CD4-positive, alpha-beta T cell treated with Interleukin-17A for 4 hours (primary cell): ENCODE measurements at places on chromosomes 16 and 17.

- no peak for DNase-seq
These were observed 15.8 kb upstream of the CLEC18A start for GRCh38 chr16:69935278-69935711.

DNA sequence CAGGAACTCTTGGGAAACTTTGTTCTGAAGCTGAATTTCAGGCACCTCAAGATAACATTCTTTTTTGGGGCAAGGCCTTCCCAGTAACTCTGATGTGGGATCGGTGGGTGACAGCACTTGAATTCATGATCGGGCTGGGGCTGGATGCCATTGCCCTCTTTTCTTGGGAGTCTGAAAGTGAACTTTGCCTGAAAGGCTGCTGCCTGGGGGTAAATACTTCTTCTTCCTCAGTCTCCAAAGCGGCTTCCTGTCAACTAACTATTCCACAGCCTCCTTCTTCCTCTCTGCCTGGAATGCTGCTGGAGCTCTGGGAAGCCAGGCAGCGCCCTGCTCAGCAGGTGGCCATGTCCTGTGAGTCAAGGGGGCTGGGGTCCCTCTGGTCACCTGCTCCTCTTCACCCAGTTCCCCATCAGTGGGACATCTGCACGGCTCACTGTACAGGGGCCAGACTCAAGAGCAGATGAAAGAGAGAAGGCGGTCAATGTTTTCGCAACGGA lies 79.5 kb downstream of the WIPI1 start:
- DNase-seq, result no peak

GRCh38 chr16:19135896-19136438 lies 22.2 kb downstream of the ITPRIPL2 start:
- no peak for DNase-seq

GRCh38 chr17:73043686-73044581 lies 48.6 kb downstream of the SLC39A11 start:
- no peak for DNase-seq

DNA sequence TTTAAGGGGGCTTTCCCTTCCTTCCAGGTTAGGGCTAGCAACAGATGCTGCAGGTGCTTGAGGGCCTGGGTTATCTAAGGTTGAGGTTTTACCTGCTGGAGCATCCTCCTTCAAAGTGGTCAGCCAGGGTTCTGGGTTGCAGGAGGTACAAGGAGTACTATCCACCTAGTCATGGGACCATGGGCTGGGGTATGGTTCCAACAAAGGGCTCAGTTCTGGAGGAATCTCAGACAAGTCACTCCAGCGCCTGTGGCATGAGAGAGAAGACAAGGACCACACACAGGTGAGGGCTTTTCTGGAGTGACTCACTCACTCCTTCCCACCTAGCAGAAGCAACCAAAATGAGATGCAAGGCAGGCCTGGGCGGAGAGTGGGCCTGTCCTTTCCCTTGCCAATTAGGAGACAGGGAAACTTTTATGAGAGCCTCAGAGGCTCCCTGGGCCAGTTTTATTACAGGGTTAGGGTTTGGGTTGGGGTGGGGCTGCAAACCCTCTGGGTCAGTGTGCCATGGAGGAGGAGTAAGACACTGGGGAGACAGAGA lies 2.2 kb downstream of the MYO19 start:
- DNase-seq, result no peak

DNA sequence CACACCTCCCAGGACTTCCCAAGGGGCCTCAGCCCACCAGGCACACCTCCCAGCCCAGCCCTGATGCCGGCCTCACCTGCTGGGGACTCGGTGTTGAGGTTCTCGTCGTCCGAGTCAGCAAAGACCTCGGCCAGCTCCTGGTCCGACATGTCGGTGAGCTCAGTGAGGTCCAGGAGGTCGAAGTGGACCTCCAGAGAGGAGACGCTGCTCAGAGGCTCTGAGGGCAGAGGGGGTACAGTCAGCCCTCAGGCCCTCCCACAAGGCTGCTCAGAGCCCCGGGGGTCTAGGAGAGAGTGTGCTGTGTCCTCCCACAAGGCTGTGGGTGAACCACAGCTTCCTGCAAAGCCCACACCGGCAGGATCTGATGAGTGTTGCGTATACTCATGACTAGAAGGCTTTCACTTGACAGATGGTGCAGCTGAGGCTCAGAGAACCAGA lies 10.5 kb downstream of the DBNDD1 start:
- peak; percentile 76 for DNase-seq

- DNase-seq, result no peak
These were observed 22.5 kb downstream of the NPRL3 start for GRCh38 chr16:116015-116414.

DNA sequence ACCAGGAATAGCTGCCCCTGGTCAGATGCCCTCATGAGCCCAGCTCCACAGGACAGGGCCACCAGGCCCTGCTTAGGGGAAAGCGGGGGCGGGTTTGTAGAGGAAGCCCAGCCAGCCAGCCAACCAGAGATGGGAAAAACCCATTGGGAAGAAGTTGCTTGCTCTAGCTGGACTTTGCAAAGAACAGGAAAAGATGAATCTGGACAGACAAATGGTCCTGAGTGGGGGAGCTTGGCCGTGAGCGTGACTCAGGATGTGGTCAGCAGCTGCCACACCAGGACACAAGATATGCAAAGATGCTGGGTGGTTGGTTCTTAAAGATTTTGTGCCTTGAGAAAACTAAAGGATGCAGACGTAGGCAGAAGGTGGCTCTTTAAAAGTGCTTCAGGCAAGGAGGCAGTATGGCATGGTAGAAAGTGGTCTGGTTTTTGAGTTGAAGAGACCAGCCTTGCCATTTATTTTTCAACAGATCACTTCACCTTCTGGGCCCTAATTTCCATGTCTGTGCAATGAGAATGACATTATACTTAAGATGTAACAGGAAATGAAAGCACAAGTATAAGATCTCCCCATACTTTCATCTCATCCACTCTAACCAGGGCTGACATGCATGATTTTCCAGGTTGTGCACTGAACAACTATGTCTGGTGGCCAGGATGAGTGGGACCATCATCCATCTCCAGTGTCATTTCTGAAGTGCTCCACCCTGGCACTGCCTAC lies 27.8 kb upstream of the HEATR6 start:
- DNase-seq, result no peak

DNA sequence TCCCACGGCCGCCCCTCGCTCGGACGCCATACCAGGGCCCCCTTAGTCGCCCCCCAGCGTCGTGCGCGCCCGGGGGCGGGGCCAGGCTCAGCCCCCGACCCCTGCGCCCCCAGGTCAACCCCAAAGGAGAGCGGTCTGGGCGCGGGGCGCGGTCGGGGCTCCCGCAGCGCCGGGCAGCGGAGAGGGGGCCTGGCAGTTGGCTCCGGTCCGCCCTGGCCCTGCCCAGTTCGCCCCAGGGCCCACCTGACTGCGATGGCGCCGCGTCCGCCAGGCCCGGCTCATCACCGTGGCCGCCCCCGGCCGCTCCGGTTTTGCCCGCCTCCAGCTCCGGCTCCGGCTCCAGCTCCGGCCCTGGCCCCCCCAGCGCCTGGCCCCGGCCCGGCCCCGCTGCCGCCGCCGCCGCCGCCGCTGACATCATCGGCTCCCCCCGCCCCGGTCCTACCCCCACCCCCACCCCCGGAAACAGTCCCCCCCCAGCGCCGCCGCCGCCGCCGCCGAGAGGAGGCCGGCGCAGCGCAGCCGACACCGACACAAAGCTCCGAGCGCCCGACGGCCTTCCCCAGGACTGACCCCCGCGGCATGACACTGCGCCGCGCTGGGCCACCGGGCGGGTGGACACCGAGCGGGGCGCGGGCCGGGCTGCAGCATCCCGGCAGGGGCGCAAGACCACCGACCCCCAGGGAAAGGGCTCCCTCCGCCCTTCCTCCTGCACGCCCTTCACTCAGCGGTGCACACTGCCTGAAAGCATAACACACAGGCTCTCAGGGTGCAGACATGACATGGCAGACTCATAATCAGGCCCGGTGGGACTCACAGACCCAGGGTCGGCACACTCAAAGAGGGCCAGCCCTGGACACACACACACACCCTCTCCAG lies at the start of gene ZBTB4:
Gene ZBTB4 (minus strand): TSS at position 419 of the 876 bp plus-strand sequence. CDS start 12,830 bp downstream, outside the sequence.
- DNase-seq, result peak; percentile 83

- DNase-seq, result no peak
These were observed 155.9 kb downstream of the C16orf78 start for GRCh38 chr16:49529411-49530045.

DNA sequence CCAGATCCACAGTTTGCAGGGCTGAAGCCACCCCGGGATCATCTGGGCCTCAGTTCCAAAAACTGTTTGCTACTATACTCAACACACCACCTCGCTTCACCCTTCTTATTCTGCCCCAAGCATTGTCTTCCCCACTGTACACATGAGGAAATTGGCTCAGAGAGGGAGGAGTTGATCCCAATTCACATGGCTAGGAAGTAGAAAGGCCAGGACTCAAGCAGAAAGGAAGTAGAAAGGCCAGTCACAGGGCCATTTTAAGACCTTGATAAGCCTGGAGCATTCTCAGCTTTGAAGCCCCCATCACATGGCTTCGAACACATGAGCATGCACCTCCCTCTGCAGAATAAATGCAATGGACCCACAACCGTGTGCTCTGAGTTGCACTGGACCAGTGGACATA lies 7.7 kb upstream of the PRSS22 start:
- no peak for DNase-seq

GRCh38 chr16:67703626-67704025 lies 15.5 kb downstream of the GFOD2 start:
- DNase-seq, result no peak

DNA sequence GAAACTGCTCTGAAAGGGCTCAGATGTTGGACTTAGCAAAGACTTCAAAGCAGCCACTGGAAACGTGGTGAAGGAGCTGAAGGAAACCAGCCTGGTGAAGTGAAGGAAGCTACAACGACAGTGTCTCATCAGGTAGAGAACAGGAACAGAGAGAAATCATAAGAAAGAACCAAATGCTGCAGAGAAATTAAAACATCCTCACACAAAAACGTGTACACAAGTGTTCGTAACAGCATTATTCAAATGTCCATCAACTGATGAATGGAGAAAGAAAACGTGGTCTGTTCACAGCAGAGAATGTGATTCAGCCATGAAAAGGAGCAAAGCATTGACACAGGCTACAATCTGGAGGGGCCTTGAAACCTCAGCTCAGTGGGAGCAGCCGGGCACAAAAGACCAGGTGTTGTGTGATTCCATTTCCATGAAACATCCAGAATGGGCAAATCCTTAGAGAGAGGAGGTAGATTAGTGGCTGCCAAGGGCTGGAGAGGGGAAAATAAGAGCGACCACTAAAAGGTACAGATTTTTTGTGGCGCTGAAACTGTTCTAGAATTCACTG lies 26.9 kb downstream of the IFT140 start:
- DNase-seq, result no peak

GRCh38 chr16:63922560-63922959 lies 1199.3 kb downstream of the CDH11 start:
- DNase-seq, result no peak

DNA sequence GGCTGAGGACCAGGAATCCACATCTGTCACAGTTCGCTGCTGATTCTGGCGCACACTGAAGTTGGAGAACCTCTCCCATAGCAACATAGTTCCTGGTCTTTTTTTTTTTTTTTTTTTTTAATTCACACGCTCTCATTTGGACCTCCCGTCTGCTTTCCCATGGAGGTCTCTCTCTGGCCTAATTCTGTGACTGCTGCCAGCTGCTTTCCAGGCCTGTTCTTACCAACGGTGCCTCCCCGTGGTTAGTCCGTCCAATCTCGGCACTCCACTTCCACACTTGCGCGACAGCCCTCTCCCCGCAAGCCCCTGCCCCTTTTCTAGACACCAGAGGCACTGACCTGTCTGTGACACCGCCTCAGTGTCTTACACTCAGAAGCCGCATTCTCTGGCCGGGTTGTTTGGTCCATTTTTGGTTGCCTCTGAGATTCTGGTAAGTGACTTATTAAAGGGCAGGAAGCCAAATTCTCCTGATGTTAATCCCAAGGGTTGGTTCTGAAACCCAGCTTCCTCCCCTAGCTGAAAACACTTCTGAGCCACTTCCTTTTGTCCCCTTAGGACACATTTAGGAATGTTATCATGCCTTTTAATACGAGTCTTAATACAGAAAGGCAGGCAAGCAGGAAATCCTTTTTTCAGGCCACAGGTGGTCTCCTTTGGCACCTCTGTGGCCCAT lies 1.1 kb upstream of the AKTIP start:
- peak; percentile 51 for DNase-seq

- no peak for DNase-seq
These were observed 494.9 kb upstream of the RBFOX1 start for GRCh38 chr16:6837722-6838121.

GRCh38 chr17:9322326-9322725 lies 253.3 kb downstream of the STX8 start:
- no peak for DNase-seq

DNA sequence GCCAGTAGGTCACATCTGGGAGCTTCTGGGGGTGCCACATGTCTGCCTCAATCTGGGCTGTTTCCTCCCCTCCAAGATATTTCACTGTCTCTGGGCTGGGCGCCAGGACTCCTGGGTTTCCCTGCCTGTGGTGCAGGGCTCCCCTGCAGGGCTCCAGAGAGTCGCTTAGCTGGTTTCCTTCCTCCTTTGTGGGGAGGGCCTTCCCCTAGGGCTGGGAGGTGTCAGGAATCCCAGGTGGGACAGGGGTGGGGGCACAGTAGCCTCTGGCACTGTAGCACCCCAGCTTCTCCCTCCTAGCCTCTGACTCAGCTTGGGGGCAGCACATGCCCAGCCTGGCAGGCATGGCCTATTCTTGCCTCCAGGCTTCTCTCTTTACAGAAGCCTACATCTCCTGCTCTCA lies 2.6 kb downstream of the RARA start:
- no peak for DNase-seq

GRCh38 chr17:52237151-52237550 lies 78.6 kb upstream of the CA10 start:
- DNase-seq, result no peak

DNA sequence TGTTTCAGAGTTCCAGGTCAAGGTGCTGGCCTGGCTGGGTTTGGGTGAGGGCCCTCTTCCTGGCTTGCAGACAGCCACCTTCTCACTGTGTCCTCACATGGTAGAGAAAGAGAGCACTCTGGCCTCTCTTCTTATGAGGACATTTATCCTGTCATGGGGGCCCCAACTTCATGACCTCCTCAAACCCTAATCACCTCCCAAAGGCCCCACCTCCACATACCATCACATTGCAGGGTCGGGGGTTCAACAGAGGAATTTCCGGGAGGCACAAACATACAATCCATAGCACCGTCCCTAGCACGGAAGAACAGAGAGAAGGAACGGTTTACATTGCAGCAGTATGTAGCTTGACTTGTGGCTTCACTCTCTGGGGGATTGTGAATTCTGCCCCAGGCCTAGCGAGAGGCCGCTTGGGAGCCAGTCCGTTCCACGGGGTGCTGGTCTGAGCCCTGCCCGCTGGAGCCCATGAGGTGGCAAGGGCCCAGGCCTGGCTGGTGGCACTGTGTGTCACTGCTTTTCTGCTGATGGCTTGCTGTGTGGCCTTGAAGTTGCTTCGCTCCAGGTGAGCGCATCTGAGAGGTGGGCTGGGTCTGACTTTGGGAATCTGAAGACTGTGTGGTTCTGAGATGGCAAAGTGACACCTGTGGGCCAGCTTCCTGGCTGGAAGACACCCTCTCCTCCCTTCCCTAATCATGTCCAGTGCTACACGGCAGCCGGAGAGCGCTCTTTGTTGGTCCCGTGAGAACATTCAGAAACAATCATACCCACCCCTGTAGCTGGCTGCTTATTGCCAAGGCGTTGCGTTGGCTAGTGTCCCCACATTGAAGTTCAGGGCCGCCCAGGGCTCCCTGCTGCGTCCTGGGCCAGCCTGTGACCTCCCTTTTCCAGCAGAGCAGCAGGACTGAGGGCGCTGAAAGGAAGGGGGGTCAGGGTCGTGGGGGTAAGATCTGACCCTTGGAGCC lies 98.3 kb downstream of the CMIP start:
- no peak for DNase-seq

- no peak for DNase-seq
These were observed 26.5 kb downstream of the KANSL1 start for GRCh38 chr17:46166692-46167249.
